Astrocyte of the spinal cord (primary cell): ENCODE measurements at places on chromosomes 4 and X.

- DNase-seq, result no peak
Observed at GRCh38 chr4:13212936-13213335, 271.2 kb downstream of the RAB28 start.

DNA sequence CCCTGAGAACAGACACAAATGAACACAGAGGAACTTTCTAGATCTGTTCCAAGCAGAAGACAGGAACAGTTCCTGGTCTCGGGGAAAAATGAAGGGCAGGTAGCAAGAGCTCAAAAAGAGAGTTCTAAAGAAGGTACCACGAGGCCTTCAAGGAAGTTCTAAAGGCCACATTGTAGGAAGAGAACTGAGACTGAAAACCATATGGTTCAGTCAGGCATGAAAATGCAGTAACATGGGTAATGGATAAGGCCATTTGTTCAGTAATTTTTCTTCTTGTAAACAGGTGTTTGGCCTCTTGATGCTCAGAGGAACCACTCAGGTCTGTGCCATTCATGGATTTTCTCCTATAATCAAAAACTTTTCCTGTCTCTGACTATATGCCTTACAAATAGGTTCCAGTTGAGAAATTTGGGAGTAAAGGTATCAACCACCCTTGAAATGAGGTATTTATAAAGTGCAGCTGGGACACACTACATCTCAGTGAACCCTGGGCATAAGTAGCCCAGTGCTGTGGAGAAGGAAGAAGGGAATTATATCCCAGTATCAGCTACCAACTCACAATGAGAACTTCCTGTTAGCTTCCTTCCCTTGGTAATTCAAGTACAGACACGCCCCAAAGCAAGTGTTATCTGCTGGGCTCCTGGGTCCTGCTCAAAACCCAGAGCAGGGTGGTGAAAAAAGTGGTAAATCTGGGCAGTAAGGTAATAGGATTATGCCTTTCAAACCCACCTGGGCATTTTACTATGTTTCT, 277.9 kb downstream of the KLHL13 start:
- no peak for DNase-seq

DNA sequence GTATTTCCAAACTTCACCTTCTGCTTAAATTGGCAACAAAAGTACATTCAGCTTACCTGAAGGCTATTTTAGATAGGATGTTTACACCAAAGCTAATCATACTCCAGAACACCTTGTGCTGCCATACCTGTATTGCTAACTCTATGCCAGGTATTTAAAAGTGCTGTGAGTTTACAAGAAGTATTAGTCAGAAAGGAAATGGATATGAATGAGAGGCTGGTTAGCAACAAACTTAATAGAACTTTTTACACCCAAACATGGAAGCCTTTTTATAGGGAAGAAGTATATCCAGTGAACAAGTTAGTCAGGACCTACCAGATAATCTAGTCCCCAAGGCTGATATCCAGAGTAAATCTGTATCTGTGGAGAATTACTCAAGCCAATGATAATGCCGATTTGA, 131.2 kb upstream of the SPRY1 start:
- DNase-seq, result no peak

DNA sequence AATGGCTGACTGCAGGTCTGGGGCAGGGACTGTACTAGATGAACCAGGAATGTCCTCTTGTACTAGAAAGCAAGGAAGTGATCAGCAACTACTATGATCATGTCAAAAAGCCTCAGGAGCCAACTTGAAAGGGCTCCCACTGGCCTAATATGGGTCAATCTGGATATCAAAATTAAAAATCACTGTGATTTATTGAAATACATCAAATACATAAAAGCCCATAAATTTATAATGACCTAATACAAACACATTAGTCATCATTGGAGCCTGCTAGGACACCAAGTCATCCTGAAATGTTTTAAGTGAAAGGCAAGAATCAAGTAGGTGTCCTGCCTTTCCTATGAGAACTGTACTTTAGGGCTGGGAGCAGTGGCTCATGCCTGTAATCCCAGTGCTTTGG, 70.5 kb upstream of the KLHL13 start:
- DNase-seq, result no peak

- peak; percentile 54 for DNase-seq
Observed at GRCh38 chrX:95057341-95057740, 1383.3 kb downstream of the FAM133A start.

DNA sequence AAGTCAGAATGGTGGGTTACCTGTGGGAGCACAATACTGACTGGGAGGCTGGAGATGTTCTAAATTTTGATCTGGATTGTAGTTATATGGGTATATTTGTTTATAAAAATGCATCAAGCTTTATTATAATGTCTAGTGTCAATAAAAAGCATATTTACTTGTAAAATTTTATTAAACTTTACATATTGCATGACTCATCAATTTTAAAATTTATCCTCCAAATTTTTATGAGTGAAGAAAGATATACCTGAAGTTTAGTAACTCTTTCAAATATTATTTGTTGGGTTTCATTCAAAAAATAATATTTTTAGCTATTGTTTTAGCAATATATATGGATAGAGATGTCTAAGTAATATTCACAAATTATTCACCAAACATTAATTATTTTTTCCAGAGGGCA, 103.0 kb downstream of the ANXA5 start:
- no peak for DNase-seq

DNA sequence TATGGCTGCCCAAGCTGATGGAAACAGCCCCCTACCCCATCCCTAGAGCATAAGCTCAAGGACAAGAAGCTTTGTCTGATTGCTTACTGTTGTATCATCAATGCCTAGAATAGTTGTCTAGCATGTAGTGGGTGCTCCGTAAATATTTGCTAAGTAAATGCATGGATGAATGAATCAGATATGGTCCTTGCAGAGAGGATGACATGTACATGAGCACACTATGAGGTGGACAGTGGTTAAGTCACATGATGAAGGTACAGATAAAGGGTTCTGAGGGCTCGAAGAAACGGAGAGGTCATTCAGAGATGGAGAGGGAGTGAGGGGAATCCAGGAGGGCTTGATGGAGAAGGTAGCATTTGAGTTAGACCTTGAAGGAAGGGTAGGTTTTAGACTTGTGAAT, 214.2 kb downstream of the RBMX2 start:
- DNase-seq, result no peak
